ENCODE measurements at places on chromosomes 6 and 20.
A peak's percentile ranks its signal among the peaks of the same experiment; 100 is the strongest.

GRCh38 chr6:157885876-157886275 is 62.8 kb downstream of the SNX9 start:
- no peak for DNase-seq

- no peak for DNase-seq
These were observed 7.7 kb downstream of the DDR1 start for GRCh38 chr6:30891816-30892538.

DNA sequence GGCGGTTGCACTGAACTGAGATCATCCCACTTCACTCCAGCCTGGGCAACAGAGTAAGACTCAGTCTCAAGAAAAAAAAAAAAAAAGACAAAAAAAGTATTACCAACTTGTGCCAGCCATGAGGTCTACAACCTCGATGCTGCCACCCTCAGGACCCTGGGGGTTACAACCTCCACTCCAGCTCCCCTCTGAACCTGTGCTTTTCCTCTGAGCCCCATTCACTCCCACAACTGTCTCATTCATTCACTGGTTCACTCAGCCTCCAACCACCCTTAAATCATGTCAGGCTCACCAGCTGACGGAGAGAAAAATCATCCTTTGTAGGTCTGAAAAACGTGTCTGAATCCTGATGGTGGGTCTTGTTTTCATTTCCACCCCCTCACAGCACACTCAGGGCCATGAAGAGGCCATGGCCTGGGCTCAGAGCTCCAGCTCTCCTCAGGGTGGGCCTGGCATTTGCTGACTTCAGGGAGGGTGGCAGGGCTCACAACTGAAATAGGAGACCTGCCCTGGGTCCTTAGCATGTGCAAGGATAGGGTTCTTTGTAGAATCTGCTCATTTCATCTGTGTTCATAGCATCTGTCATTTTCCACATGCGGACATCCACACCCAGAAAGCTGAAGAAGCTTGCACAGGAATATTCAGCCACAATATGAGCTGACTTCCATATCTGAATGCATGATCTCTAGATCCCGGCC is 1.9 kb upstream of the ULBP1 start:
- DNase-seq = peak; percentile 19

- peak; percentile 12 for DNase-seq
These were observed 157.0 kb downstream of the ADAT2 start for GRCh38 chr6:143293523-143293922.

DNA sequence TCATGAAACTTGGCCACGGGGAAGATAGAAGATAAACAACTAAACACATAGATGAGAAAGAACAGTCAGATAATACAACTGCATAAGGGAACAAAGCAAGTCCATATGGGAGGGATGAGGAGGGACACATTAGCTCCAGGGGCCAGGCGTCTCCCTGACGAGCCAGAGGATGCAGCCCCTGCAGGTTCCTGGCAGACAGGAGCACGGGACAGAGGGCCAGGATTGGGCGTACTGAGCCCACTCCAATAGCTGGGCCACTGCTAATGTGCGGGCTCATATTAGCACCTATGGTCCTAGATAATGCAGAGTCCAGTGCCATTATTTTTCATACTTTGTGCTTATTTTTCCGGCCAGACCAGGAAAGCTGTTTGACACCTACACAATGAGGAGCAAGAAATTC is 182.9 kb downstream of the ANKRD60 start:
- DNase-seq = no peak

DNA sequence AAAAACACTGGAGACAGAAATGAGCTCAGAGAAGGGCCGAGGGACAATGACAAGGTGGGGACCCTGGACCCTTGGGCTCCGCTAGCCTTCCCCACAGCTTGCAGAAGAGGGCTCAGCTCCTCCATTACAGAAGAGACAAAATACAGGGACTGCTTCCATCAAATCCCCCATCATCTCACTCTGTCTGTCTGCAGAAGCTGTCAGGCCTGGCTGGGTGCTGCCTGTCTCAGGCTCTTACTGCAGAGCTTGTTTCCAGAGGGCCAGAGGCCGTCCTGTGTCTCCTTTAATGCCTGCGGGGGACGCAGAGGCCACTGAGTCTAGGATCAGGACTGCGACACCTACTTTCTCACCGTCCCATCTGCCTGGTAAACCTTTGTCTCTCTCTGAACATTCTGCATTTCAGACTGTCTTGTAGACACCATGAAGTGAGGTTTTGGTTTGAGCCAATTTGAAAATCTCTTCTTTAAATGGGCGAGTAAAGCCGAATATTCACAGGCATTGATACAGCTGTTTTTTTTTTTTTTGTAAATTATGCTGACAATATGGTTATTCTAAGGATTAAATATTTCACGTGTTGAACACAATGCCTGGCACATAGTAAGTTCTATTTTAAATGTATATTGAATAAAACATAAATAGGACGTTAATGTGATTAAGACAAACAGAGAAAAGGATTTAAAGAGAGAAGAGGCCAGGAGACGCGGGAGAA is 28.3 kb downstream of the RNASET2 start:
- DNase-seq = no peak

DNA sequence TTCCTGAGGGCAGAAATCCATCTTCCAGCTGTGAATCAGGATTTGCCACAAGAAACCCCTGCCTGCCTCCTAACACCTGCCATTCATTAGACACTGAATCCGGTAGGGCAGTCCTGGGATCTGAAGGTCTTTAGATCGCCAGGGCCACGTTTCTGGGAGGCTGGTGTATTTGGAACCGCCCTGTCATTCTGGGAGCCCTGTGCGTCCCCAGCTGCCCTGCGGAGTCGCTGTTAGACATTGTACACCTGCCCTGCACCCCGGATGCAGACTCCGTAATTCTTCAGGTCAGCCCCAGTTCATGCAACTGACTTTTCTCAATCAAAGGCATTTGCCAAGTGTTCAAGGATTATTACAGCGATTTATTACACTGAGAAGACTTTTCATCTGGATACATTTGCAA is 193.2 kb downstream of the TBC1D7 start:
- DNase-seq = no peak

- peak; percentile 8 for DNase-seq
These were observed 172.4 kb upstream of the SSTR4 start for GRCh38 chr20:22862671-22863230.

DNA sequence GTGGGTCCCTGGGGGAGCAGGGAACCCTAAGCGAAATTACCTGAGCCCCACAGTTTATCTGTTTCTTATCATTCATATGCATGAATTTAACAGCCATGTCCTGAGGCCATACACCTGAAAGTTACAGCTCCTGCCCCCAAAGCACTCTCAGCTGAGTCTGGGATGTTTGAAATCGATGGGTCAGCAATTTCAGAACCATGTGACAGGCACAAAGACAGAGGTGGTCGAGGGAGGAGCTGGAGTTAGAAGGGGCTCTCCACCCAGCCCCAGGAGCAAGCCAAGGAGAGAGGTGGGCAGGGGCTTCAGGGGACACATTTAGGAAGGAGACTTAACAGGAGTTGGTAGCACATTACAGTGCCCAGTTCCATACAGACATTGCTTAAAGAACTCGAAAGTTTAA is 14.9 kb downstream of the TTBK1 start:
- DNase-seq = no peak

- DNase-seq = no peak
These were observed 582.5 kb downstream of the DOK5 start for GRCh38 chr20:55057779-55058415.

DNA sequence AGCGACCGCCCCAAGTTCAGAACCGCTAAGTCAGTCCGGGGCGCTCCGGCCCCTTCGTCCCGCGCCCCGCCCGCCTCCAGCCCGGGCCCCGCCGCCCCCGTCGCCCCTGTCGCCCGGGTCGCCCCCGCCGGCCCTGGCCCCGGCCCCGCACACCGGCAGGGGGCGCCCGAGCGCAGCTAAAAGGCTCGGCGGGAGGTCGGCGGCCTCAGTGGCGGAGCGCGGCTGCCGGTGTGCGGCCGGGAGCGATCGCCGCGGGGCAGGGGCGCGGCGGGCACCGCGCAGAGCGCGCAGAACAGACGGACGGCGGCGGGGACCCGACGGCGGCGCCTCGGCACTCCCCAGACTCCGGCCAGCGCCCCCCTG is at the start of gene FNDC1:
FNDC1 (plus strand) TSS at position 208 of the 363 bp plus-strand sequence. CDS start 197 bp downstream, outside the sequence.
- peak; percentile 42 for DNase-seq

DNA sequence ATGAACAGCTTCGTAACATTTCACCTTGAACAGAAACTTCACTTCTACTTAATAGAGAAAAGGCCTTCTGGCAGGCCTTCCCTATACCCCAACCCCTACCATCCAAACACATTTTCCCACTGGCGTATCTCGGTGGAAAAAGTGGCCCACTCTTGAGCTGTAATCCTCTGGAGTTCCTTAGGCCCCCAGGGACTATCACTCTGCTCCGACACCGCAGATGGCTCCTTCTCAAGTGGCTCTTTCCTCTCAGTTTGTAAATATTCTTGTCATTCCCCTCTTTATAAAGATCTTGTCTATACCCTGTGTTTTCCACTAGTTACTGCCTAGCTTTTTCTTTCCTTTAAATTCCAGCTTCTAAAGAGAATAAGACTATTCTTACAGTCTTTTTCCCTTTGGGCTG is 108.7 kb downstream of the MYB start:
- DNase-seq = no peak

DNA sequence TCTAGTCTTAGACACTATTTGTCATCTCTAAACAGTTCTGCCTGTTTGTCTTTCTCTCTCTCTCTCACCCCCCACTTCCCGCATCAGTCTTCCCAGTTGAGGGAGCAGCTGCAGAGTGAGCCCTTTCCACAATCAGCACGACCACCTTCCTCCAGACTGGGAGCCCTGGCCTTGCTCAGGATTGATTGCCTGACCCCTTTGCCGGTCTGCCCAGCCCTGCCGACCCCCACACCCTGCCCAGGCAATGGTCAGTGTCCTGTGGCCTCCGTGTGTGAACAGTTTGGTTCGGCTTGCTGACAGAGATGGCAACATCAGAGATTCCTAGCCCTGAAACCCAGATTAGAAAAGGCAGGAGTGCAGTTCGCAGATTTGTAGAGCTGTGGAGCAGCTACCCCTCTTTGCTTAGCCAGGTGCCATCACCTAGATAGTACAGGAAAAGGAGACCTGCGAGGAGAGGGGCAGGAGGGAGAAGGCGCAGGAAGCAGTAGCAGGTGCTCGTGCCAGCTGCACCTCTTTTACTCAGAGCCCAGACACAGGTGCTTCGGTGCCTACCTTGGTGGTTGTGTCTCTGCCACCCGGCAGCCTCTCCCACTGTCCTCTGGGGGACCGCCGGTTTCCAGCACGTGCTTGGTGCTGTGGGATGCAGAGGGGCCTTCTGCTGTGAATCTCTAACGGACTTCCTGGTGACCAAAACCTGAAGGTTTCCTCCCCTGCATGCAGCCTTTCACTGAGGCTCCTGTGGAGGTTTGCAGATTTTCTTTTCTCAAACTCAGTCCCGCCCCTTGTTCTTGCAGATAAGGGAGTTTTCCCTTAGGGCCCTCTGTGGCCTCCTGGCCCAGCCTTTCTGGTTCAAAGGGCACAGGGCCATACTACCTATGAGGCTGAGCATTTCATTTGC is 92.4 kb downstream of the SCML4 start:
- DNase-seq = no peak

DNA sequence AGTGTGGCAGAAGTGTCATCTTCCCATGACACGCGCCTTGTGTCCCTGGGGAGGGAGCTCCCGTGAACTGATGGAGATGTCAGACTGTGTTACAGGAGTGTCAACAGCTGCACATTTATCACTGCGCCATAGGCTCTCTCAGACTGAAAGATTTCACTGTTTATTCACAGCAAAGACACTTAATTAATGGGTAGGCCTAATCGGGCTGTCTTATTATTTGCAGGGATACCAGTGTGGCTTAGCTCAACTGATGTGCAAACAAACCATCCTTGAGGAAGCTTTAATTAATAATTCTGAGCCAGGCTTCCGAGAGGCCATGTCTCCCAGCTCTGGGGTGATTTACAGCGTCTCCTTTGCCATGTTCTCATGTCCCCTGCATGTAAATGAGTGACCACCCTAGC is 771.0 kb downstream of the QKI start:
- no peak for DNase-seq

- no peak for DNase-seq
These were observed 145.3 kb downstream of the TFAP2B start for GRCh38 chr6:50963952-50964351.

- DNase-seq = peak; percentile 8
These were observed 57.5 kb downstream of the FOXC1 start for GRCh38 chr6:1667012-1667804.

DNA sequence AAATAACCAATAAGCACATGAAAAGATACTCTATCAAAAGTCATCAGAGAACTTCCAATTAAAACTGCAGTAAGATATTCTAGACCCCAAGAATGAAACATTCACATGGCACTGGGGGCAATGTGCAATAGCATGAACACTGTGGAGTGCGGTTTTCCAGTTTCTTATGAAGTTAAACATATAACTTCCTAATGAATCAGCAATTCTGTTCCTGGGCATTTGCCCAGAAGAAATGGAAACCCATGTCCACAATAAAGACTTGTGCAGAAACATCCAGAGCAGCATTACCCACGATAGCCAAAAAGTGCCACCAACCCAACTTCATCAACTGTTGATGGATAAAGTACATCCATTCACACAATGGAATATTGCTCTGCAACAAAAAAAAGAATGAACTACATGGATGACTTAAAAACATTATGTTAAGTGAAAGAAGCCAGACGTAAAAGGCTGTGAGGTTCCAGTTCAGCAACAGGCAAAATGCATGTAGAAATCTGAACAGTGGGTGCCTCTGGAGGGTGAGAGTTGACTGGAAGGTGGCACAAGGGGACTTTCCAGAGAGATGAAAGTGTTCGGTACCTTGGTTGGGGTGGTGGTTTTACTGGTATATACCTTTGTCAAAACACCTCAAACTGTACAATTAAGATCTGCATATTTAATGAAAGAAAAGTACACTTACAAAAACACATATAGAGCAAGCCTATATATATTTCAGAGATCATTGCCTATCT is 207.2 kb upstream of the ECI2 start:
- DNase-seq = no peak

GRCh38 chr6:82881519-82881918 is 184.1 kb downstream of the UBE3D start:
- DNase-seq = no peak

DNA sequence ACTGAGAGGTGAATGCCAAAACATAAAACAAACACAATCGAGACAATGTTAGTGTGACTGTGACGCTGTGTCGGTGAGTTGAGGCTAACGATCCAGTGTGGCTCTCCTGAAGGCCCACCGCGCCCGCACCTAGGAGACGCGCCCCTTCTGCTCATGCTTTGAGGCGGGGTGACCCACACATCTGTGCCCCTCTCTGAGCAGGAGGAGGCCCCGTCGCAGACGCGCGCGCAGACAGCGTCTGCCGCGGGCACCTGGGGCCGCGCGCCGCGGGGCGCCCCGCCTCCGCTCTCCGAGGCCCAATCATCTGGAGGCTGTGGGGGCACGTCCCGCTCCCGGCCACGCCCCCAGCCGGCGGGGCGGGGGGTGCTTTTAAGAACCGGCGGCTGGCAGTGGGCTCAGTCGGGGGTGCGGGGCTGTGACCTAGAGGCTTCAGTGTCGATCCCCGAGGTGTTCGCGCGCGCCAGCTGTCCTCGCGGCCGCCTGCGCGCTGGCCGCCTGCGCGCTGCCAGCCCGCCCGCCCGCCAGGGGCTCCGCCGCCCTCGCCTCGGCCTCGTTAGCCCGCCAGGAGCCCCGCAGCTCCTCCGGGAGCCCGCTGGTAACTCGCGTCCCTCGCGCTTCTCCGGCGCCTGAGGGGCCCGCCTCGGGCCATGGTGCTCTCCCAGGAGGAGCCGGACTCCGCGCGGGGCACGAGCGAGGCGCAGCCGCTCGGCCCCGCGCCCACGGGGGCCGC is at the start of gene SLC16A10:
SLC16A10 (plus strand) TSS at position 398 of the 730 bp plus-strand sequence; CDS start at position 648, 250 bp downstream.
- peak; percentile 27 for DNase-seq

GRCh38 chr6:136764517-136764993 is 27.7 kb downstream of the MAP3K5 start:
- DNase-seq = no peak
